ENCODE measurements at places on chromosomes 3 and 15.

GRCh38 chr3:143507735-143508580 is 340.3 kb downstream of the SLC9A9 start:
- no peak for DNase-seq

DNA sequence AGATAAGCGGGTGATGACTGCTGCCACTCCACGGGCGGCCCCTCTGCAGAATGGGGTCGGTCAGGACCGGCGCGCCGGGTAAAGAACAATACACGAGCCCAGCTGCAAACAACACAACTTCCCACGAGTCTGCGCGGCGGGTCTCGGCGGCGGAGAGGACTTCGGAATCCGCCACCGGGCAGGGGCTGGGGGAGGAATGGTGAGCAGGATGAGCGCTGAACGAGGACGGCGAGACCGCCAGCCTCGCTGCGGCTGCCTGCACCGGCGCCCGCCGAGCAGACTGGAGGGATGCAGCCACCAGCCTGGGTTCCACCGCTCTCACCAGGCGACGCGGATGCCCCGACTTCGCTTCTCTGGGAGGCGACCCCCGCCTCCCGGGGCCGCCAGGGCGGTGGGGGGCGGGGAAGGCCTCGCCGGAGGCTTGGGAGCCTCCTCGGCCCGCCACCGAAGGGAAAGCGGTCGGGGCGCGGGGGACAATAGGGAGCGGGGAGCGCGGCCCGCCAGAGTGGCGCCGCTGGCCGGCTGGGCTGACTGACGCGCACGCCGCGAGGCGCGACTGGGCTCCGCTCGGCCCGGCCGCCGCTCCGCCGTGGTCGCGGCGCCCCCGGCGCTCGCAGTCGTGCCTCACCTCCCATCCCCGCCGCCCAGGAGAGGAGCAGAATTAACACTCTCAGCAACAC is 515 bp downstream of the ADAM10 start:
- DNase-seq, result peak; percentile 80

DNA sequence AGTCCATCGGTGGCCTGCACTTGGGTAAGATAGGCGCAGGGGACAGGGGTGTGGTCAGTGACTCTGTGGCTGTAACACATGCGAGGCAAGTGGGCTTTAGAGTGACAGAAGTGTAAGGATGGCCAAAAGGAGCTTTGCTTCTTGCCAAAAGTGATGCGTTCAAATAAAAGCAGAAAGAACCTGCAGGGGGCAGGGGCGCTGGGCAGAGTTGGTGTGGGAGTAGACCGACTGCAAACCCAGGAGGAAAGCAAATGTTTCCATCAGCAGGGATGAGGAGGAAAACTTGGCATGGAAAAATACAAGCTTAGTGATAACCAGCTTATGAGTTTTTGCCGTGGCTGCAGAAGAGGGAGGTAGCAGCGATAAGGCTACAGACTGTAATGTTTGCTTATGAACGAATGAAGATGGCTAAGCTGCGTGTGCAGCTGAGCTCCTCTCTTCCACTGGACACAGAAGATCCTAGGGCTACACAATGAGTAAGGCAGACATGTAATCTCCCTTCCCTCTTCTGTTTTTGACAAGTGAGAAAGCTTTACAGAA is 149.4 kb downstream of the WNT5A start:
- no peak for DNase-seq

- DNase-seq, result no peak
These were observed 440.4 kb downstream of the FHIT start for GRCh38 chr3:60810881-60811280.

GRCh38 chr15:70854666-70854976 is 664 bp upstream of the LARP6 start:
- DNase-seq, result no peak
